Right lung (tissue), 10 donors: ENCODE measurements at places on chromosomes 3 and 15. TPM values are rescaled to one million over a fixed set of nuclear protein-coding genes. Genes with fewer than 3 reads are reported as not detected.

Gene CELSR3
- polyA plus RNA-seq: 1.5 TPM

DNA sequence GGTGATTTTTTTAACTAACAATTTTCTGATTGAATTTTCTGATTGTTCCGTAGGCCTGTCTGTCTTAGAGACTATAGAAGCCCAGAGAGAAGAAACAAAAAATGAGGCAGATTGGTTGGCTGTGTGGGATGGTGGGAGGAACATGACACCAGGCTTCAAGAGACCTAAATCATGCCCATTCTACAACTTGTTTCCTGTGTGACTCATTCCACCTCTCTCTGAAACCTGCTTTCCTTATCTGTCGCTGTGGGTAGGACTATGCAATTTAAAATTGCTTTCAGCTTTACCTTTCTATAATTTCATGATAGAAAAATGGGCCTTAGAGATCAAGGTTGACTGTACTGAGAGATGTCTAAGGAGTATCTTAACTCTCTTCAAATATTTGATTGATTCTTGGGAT is 44.5 kb downstream of the OXNAD1 start:
- DNase-seq: no peak

- no peak for DNase-seq
Observed at GRCh38 chr15:70083946-70084345, 13.8 kb downstream of the TLE3 start.

- DNase-seq: no peak
Observed at GRCh38 chr3:20280257-20280656, 94.3 kb upstream of the SGO1 start.

DNA sequence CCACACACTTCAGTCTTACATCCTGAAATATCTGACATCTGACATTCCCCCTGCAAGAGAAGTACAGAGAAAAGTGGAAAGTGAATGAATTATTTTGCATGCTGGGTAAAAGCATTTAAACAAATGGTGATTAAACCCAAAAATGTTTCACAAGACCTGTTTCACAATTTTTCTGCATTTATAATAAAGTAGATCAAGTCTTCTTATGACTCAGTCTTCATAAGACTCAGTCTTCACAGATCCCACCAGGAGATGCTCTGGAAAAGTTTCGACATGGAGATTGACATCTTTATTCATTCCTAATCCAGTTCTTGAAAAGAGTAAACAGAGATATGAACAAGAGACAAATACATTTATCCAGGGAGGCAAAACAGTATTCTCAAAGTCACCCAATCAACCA is 13.2 kb upstream of the EDC3 start:
- no peak for DNase-seq
